Mucosa of descending colon (tissue), 3 donors: ENCODE measurements at places on chromosomes 6 and 20. TPM values are rescaled to one million over a fixed set of nuclear protein-coding genes. Genes with fewer than 3 reads are reported as not detected.

GRCh38 chr6:158536891-158537798 is 22.7 kb upstream of the TMEM181 start:
- DNase-seq: peak; percentile 60

DNA sequence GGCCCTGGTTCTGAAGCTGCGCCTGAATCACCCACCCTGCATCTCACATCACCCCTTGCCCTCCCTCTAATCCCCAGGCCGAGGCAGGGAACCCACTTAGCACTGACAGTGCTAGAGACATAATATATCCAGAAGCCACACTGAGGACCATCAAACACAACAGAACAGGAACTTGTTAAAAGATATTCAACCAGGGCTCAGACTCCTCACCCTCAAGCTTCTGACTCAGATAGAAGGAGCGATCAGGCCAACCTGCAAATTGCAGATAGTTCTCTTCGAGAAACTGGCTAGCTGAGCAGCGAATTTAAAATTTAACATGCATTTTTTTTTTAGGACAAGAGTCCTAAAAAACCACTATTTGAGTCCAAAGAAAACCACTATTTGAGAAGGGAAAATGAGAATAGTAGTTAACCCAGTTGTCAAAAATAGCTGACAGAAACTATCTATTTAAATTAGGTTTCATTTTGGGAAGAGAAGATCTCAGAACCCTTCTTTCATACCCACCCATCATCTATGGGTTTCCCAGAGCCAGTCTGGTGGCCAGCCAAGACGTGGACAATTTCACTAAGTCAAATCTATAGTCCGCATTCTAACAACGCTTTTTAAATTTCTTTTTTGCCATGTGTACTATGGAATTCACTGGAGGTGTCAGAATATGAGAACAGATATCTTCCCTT is 95.6 kb downstream of the OPRM1 start:
- no peak for DNase-seq

HFE gene
- 11.1 TPM for total RNA-seq

MUCL3 gene
- 0.07 TPM for total RNA-seq

- DNase-seq: no peak
These were observed 139.9 kb downstream of the GRM4 start for GRCh38 chr6:34005901-34006531.

FOXQ1 gene
- total RNA-seq: 0.60 TPM

TBX18 gene
- 0.82 TPM for total RNA-seq

DNA sequence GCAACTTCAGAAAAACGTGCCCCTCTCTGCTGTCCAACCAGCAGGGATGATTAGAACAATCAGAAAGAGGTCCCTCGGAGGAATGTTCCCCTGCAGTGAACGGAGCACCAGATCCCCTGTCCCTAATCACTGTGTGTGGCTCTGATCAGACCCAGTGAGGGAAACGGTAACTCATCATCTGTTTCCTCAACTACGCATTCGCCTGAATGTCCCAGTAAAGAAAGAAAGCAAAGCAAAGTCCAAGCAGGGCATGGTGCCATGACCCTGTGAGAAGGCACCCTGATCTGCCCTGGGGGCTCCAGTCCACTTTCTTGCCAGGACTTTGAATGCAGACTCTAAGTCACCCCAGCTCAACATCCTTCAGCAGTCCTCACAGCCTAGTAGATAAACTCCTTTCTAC is 149.2 kb downstream of the LY86 start:
- no peak for DNase-seq

DNA sequence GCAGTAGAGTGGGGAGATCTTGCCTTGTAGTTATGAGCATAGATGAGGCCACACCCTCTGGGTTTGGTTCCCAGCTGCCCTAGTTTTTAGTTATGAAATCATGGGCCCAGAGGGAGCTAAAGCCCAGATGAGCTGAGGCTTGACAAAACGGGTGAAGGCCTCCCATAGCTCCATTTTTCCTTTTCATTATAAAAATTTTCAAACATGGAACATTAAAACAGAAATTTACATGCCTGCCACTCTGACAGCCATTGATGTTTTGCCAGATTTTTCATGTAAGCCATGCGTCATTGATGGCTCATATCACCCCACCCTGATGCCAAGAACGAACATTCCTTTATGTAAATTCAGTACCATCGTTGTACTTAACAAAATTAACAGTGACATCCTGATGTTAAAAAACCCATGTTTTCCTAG is 67.9 kb downstream of the IGF2R start:
- DNase-seq: no peak

- peak; percentile 76 for DNase-seq
These were observed 12.5 kb downstream of the PRDM1 start for GRCh38 chr6:106098383-106099234.

DNA sequence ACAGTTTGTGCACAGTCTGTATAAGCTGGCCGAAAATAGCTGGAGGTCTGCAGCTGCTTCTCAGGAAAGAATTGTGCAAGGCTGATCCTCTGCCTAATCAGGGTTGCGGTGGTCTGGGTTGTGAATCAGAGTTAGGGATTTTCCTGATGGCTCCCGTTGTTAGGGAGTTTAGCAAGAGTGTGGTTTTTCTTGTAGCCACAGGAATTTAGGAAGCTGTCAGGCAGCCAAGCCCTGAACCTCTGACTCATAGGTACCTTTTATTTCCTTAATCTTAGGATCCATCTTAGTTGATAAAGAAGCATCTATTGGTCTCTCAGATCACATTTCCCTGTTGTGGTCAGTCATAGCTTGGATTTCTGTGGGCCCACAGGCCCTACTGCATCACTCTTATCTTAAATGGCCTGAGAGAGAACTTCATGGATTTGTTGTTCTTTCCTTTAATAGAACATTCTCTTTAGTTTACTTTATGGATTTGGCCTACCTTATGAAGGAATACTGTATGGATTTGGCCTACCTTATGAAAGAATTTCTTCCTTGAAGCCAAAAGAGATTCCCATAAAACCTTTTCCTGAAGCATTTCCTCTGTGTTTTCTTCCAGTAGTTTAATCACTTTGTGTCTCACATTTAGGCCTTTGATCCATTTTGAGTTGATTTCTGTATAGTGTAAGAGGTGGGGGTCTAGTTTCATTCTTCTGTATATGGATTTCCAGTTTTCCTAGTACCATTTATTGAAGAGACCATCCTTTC is 10.3 kb downstream of the KIF25 start:
- no peak for DNase-seq

DNA sequence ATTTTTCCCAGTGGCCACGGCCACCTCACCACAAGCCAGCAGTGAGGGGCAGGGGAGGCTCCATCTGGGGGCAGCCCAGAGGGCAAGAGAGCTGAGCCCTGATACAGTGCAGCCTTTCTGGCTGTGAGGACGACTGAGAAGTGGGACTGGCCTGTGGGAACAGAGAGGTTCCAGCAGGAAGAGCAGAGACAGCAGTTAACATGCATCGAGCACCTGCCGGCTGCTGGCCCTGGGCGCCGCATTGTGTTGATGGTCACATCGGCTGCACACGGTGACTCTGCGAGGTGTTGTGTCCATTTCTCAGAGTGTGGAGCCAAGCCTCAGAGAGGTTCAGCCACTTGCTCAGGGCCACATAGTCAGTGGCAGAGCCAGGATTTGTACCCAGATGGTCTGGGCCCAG is 9.8 kb downstream of the FOXS1 start:
- DNase-seq: no peak

GRCh38 chr6:33950891-33951889 is 147.4 kb upstream of the MLN start:
- DNase-seq: peak; percentile 42

GRCh38 chr6:118714756-118715155 is 63.4 kb upstream of the CEP85L start:
- no peak for DNase-seq

FAM50B gene
- 14.2 TPM for total RNA-seq

REM1 gene
- 0.46 TPM for total RNA-seq

GRCh38 chr6:4935975-4936680 is 67.7 kb downstream of the RPP40 start:
- no peak for DNase-seq

GRCh38 chr6:34414999-34415858 is 10.6 kb downstream of the RPS10 start:
- no peak for DNase-seq

- no peak for DNase-seq
These were observed 7.7 kb upstream of the BACH2 start for GRCh38 chr6:90304308-90304707.

KCNQ2 gene
- not detected for total RNA-seq

DNA sequence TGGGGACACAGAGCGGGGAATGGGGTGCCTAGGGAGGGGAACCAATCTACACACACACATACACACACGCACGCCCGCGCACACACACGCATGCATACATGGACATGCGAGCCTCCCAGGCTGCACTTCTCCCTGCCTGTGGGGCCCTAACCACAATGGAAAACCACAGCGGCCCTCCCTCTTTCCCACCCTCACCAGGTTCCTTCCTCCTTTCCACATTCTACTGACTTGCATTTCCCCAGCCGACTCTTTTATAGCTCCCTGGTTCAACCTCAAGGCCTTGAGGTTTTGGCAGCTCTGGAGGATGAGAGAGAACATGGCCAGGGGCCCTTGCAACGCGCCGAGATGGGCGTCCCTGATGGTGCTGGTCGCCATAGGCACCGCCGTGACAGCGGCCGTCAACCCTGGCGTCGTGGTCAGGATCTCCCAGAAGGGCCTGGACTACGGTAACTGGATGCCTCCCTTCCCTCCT is at the start of gene BPI:
TSS of gene BPI (plus strand) at position 249 of the 472 bp plus-strand sequence. CDS start at position 317, 68 bp downstream.
- DNase-seq: no peak

DNA sequence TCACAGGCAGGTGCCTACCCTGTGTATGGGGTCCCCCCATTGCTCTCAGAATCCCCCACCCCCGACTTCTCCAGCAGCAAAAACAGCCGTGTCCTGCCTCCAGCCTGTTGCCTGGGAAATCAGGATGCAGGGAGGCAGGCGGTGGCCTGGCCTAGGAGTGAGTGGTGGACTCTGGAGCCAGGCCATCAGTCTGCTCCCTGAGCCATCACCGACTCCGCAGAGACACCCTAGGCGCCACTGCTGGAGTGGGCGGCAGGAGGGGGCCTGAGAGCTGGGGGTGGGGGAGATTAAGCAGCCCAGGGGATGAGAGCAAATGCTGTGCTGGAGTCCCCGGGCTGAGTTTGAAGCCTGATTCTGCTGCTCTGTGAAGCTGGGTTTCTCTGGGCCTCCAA is 93.2 kb downstream of the CD40 start:
- DNase-seq: no peak

DNA sequence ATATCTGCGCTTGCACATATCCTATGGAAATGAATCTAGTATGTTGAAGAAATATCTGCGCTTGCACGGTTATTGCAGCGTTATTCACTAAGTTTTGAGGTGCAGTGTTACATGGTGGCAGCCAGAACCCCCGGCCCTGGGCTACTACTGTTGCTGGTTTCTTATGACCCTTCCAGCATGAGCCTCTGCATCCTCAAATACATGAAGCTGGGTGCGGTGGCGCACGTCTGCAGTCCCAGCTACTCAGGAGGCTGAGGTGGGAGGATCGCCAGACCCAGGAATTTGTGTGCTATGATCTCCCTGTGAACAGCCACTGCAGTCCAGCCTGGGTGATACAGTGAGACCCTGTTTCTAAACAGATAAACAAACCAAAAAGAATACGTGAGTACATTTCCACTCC is 9.3 kb upstream of the CEBPB start:
- no peak for DNase-seq

DNA sequence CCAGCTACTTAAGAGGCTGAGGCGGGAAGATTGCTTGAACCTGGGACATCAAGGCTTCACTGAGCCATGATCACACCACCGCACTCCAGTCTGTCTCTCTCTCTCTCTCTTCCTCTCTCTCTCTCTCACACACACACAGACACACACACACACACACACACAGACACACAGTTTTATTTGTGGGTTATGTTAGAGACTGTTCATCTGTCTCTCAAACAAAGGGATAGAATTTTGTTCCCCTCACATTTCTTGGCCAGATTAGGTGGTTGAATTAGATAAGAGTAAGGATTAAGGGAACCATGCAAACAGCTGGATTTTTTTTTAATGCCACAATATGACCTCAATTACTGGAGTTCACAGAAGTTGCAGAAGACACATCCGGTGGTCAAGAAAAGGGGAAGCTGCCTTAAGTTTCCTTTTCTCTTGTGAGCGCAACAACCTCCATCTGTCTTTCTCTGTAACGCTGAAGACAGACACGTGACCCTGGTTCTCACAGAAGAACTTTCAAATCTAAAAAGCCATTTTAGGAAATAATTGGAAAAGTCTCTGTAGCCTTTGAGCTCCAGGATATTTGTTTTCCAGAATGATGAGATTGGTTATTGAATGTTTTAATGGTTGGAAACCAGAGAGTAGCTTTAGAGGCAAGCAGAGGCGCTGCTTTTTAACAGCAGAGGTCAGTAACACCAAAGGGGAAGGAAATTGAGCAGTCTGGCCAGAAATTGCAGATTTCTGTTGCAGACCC is 32.9 kb upstream of the LGSN start:
- peak; percentile 26 for DNase-seq

- no peak for DNase-seq
These were observed 42.0 kb downstream of the IRAK1BP1 start for GRCh38 chr6:78909391-78909790.

- DNase-seq: peak; percentile 25
These were observed 28.4 kb upstream of the ARMH2 start for GRCh38 chr6:24827162-24827561.

DNA sequence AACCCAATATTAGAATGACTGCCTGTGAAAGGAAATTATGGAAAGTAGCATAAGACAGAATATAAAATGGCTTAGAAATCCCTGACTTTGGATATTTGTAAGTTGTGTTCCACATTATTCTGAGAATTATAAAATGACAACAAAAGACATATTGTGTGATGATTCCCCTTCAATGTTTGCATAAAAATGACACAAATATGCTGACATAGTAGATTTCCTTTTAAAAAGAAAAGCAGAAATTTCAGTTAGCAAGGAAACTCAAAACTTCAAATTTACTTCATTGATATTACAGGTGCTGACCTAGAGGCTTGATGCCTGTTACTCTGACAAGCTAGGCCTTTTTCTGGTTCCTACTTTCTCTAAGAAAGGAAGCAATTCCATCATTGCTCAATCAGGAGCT is 816.9 kb upstream of the HS3ST5 start:
- DNase-seq: no peak
